Bone marrow (tissue), 2 donors: ENCODE measurements at places on chromosomes 6 and 20.

DNA sequence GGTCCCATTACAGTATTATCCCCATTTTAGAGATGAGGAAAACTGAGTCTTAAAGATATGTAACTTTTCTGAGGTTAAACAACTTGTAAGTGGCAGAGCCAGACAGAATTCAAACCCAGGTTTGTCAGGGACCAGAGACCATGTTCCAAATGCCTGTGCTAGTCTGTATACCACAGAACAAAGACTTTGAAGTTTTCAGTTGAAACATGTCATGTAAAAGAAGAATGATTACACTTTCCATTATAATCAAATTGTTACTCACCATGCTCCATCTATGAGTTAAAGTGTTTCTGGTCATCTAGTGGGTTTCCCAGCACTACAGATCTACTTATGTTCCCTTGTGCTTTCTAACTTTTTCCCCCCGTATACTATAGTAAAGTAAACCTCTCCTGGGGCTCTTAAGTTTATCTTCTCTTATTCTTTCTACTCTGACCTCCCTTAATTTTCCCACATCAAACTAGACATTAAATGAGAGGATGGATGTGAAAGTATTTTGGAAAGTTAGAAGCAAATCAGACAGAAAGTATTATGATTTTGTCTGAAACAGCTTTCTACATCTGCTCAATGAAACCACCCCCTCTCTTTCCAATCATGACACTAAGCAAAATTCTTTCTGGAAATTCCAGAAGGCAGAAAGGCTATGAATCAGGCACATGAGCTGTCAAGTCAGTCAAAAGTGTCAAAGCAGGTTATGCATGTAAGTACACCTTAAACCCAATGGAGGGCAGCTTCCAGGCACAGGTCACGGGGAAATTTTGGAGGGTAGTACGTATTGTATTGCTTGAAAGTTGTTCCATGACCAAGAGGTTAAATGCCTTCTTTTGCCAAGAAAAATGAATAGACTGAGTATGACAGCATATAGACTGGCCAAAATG lies 132.7 kb upstream of the MAP3K7 start:
- no peak for DNase-seq

DNA sequence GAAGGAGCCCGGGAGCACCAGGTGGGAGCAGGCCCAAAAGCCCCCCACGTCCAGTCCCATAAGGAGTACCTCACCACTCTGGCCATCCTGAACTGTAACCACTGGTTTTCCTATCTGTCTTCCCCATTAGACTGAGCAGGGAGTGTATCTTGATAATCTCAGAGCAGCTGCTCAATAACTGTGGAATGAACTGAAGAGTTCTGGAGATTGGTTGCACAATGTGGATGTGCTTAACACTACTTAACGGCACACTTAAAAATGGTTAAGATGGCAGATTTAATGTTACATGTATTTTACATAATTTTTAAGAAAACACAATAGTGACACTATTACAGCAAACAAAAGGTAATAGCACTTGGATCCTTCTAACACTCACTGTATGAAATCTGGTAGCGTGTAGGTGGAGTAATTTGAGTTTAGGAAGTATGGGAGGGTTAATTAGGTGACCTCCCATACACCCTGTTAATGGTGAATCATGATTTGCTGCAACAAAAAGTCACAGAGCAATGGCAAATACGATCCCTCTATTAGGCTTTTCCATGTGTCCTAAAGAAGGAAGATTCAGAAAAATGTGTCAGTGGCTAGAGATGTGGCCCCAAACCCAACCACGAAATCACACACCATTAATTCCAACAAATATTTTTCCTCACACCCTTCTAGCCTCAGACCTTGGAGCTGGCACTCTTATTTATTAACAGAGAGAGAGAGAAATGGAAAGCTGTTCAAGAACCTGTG lies 18.4 kb downstream of the TRAM2 start:
- DNase-seq: no peak

- no peak for DNase-seq
These were observed 994.4 kb downstream of the EYS start for GRCh38 chr6:64712606-64713005.

DNA sequence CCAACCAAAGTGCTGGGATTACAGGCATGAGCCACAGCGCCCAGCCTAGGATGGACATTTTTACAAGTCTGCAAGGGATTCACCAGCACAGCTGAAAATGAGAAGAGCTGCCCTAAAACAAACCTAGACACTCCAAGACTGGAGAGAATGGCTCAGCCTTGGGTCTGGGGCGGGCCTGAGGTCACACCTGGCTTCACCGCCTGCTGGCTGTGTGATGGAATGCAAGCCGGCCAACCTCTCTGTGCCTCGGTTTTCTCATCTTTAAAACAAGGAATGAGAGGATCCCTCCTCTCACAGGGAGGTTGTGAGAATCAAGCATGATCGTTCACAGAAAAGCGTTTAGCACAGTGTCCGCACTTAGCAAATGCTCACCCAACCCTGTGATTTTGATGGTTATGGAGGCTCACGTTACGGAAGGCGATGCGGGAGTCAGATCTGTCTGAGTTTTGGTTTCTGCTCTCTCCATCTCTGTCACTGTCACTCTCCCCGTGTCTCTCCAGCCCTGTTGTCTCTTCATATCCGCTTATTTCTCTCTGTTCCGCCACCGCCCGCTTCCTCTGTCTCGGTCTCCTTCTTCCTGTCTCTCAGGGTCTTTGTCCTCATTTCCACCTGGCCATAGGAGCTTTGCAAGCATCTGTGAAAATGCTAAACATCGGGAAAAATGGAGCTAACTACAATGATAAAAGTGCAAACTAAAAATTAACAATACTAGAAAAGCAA lies 47.6 kb downstream of the CEBPB start:
- no peak for DNase-seq

- no peak for DNase-seq
These were observed 10.1 kb upstream of the BAG2 start for GRCh38 chr6:57162028-57162427.

DNA sequence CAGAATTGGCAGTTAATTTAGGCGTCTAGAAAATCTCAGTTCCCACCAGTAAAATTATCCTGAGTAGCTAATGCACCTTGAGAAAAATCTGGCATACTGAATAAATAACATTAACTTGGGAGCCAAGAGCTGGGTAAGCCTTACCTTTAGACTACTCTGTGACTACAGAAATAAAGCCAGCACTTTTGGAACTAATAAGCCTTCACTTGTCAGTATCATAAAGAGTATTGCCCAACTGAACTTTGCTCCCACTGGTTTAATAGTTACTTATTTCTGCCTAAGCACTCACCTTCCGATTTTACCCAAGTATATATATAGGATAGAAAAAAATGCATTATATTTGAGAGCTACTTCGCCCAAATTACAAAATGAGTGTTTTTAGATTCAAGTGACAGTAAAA lies 10.7 kb downstream of the FAM8A1 start:
- DNase-seq: no peak

GRCh38 chr6:7589221-7589620 lies 777 bp upstream of the SNRNP48 start:
- no peak for DNase-seq

GRCh38 chr6:105609375-105609991 lies 206.6 kb upstream of the PREP start:
- no peak for DNase-seq
